Sciatic nerve (tissue), 2 donors: ENCODE measurements at places on chromosomes 3 and 15. TPM values are rescaled to one million over a fixed set of nuclear protein-coding genes. Genes with fewer than 3 reads are reported as not detected.

Gene RARRES1
- total RNA-seq, result 264 TPM

Gene ATP8B4
- 16.5 TPM for total RNA-seq

Gene TRPM1
- total RNA-seq, result not detected

- no peak for DNase-seq
These were observed 35.7 kb downstream of the MGA start for GRCh38 chr15:41695750-41696436.

- DNase-seq, result no peak
These were observed 225.6 kb upstream of the ROPN1 start for GRCh38 chr3:124217542-124217941.

- no peak for DNase-seq
These were observed 5.5 kb downstream of the KLF13 start for GRCh38 chr15:31332020-31332680.

- no peak for DNase-seq
These were observed 474.7 kb downstream of the IL5RA start for GRCh38 chr3:2635511-2635910.

- DNase-seq, result no peak
These were observed 173.2 kb downstream of the THSD4 start for GRCh38 chr15:71288348-71288955.

- no peak for DNase-seq
These were observed 562.8 kb downstream of the NR2F2 start for GRCh38 chr15:96893159-96893906.

- DNase-seq, result no peak
These were observed 13.8 kb upstream of the TMC3 start for GRCh38 chr15:81387621-81388435.

- no peak for DNase-seq
These were observed 108.9 kb downstream of the EDEM1 start for GRCh38 chr3:5296362-5296761.

DNA sequence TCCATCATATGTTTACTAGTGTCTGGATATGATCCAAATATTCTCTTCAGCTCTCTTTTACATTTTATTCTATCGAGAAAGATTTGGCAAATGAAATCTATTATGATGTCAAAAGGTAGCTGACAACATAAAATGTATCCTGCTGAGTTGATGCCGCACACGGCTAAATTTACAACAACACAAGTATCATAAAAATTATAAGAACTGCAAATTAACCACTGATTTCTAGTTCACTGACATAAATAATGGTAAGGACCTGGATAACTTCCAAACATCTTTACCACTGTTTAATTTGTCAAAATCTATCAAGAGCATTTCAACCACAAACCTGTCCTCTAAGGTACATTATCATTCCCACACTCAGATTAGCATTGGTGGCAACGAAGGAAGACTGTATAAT is 244.5 kb downstream of the FOXP1 start:
- DNase-seq, result no peak

DNA sequence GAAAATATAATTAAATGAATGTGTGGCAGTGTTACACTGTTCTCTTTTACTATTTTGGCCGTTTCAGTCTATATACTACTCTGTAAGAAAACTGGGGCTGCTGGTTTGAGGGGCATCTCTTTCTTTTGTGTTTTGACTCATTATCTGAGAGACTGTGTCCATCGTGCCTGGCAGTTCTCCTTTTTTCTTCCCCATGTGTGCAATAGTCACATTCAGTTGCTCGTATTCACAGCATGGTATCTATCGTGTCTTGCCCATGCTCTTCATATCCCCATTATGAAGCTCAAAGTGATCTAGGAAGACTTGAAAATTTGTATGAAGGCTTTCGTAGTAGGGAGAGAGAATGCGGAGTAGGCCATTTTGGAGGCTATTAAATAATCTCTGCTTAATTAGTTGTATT is 29.8 kb upstream of the FAH start:
- no peak for DNase-seq

DNA sequence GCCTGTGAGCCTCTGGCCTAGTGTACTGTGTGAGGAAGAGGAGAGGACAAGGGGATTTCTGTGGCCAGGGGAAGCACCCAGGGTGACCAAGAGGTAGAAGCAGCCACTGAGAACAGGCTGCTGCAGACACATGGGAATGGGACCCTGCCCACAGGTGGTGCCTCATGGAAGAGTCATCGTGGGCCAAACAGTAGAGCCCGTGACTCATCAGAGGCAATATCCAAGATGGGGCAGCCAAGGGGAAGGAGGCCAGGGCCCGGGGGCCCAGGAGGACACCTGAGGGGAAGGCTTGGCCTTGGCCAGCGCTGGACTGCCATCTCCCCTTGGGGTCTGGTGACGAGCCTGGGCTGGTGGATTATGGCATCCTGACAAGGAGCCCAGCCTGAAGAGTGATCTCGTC is 275.0 kb upstream of the LYSMD4 start:
- no peak for DNase-seq

- DNase-seq, result no peak
These were observed 36.5 kb upstream of the DUSP7 start for GRCh38 chr3:52092891-52093290.

DNA sequence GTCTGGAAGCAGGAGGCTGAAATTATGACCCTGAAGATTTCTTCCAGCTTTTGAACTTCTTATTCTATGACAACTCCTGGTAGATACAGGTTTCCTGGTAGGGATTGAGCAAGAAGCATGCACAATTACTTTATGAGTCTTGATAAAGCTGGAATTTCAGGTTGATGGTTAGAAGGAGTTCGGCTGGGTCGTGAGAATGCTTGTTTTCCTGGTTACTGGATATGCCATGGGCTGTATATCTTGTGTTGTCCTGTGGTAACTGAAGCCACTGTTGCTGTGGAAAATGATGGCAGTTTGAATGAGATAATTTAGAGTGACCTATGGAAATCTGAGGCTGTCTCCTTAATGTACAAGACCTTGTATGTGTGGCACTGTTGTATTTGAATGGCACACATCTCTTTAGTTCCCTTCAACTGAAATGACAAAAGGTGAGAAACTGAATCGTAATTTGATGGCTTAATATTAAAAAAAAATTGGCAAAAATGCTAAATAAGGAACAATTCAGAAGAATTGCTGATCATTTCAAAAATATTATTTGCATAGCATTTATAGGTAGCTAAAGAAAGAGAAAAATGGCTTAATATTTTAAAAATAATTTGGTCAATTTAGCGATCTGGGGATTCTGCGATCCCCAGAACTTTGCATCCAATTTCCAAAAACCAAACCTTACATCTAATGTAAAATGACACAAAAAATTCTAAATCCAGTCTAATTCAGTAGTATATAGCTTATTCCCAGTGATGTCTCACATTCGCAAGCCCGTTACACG is 1.1 kb upstream of the UBE2E1 start:
- no peak for DNase-seq

- no peak for DNase-seq
These were observed 655.9 kb downstream of the RBMS3 start for GRCh38 chr3:29936766-29937165.
